Stimulated activated CD4-positive, alpha-beta T cell treated with anti-CD3 and anti-CD28 coated beads, Interleukin-4, amount 100 ng/mL, for 24 hours (primary cell): ENCODE measurements at places on chromosomes 2 and 18.

GRCh38 chr18:61209801-61210200 lies 123.4 kb upstream of the CDH20 start:
- DNase-seq: no peak

DNA sequence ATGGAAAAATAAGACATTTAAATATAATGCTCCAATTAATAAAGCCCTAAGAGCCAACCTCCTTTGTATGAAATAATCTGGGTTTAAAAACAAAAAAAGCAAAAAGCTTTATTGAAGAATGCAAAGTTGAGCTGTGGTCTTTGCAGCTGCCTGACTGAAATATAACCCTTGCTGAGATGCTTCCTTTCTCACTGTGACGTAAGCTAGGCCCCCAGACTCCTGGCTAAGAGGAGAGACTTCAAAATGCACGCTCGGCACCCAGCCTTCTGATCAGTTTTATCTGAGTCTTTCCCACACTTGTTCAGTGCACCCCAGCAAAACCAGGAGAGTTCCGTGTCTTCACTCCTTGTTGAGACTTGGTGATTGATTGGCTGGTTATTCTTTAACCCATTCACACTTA lies 115.3 kb downstream of the BCL11A start:
- DNase-seq: no peak

DNA sequence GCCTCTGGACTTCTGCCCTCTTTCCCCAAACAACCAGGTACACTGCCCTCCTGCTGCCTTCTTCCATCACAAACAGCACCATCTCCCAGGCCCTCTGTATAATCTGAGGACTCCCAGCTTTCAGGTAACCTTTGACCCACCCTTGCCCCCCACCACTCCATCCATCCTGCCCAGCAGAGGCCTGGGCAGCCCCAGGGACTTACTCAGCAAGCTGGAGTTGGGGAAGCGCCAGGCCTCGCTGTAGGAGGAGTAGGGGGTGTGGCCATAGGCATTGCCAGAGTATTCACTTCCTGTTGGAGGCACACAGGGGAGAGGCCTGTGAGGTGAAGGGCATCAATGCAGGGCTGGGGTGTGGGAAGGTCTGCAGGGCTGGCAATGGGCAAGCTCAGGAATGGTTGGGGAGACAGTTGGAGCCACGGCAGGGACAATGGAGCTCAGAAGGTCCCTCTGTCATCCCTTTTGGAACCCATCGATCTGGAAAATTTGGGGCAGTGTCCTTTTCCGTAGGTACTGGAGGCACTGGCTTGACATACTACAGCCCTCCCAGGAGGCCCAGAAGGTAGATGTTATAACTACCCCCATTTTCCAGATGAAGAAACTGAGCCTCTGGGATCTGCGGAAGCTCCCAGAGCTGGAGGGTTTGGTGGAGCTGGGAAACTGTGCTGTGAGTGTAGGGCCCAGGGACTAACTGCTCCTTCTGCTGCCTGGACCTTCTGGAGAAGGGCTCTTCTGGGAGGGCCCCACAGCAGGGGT lies 46.3 kb downstream of the PSD4 start:
- DNase-seq: no peak

- no peak for DNase-seq
These were observed 82.2 kb downstream of the ASAP2 start for GRCh38 chr2:9288681-9289338.

DNA sequence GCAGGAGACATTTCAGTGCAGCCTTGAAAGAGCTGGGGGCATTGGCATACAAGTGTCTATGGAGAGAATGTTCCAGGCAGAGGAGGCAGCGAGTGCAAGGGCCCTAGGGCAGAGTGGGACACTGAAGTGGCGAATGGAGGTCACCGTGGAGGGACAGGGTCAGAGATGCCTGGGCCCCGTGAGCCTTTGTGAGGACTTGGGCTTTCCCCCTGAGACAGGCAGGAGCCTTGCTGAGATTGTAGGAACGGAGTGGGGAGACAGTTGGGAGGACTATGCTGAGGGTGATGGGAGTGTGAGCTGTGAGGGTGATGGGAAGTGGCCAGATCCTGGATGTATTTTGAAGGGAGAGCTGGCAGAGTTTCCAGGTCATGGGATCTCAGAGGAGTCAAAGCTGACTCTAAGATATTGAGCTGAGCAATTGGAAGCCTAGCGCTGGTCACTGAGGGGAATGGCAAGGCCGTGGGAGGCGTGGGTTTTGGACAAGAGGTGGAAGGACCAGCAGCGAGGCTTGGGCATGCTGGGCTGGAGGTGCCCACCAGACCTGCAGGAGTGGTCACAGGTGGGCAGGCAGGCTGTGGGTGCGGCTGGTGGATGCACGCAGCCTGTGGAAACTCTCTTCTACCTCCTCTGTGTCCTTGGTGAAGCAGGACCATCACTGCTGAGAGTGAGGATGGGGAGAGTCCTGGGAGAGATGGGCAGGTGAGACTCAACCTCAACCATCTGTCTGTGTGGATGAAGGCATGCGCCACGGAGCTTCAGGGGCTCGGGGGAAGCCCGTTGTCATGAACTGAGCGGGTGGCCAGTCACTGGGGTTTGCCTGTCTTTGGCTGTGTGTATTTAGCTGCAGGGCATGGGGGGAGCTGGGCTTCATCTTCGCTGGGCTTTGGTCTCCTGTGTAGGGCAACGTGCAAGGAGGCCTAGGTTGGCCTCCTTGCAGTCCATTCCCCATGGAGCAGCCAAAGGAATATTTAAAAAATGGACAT lies 241.2 kb upstream of the HS6ST1 start:
- DNase-seq: no peak

- no peak for DNase-seq
These were observed 37.5 kb downstream of the SCN1A start for GRCh38 chr2:166090346-166090745.

DNA sequence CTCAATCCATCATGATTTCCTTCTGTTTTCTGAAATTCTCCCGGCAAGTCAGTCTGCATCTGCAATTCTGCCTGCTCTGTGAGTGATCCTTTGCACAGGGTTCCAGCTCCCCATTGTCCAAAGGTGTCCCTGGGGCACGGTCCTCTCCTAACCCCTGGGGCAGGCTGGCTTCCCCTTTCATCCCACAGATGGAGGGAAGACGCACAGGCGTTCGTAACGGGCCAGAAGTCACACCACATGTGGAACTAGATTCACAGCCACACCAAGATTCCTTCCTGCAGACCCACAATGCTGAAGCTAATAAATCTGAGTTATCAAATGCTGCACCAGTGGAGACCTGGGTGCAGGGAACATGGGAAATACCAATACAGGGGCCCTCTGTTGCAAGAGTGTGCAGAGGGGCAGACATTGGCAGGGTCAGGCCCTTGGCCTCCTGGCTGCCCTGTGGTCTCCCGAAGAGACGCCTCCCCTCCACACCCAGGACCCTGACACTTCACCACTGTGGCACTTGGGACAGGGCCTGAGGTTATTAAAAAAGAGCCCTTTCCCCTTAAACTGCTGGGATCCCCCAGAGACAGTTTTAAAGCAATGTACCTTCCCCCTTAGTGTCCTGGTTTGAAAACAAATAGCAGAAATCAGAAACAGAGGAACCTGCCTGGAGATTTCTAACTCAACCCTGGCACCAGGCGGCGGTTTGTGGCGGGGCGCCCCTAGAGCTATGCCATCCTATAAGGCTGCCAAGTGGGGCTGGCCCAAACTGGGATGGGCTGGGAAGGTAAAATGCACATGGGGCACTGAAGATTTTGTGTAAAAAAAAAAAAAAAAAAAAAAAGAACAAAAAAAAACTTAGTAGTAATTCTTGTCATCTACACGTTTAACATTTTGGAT lies 15.4 kb downstream of the ZNF516 start:
- no peak for DNase-seq

DNA sequence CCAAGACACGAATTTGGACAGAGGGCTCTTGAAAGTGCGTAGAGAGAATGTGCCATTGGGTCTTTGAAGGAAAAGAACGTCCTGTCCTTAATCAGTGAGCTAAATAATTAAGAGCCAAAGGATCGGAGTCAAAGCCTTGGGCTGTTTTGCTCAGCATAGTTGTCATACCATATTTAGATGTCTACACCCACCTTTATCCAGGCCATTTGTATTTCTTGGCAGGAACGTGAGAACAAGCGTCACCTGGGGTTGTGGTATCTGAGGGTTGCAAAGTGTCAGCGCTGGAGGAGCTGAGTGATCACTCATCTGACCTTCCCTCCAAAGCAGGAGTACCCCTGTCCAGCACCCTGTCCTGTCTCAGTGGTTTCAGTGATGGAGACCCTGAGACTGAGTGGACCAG lies 4.5 kb downstream of the LPIN1 start:
- DNase-seq: no peak

DNA sequence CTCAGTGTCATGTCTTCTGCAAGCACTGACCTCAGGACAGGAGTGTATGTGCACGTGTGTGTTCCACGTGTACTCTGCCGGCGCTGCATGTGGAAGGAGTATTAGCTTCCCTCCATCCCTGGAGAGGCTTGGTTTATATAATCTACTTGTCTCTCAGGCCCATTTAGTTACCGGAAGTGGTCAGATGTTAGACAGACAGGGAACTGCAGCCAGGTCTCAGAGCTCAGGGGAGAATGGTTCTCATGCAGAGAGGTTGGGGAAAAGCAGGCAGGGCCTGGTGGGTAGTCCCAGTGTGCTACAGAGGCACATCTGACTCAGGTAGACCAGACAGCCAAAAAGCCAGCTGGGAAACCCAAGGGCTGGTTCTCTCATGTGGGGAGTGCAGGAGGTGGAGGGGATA lies 167.9 kb downstream of the CTIF start:
- no peak for DNase-seq

DNA sequence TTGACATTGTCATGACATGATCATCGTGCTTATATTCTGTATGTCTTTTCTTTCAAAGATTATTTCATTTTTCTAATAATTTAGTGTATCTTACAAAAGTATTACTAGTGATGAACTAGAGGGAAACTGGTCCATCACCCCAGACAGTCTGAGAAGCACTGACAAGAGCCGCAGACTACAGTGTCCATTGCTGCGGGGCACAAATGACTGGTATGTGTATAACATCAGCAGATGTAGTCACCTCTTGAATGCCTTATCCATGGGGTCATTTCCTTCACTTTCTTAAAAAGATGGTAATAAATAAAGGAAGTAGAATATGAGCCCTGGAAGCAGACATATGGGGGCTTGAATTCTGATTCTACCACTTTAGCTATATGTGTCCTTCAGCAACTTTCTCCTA lies 29.6 kb downstream of the NEMP2 start:
- no peak for DNase-seq

- no peak for DNase-seq
These were observed 18.8 kb upstream of the FN1 start for GRCh38 chr2:215454519-215455246.

- DNase-seq: no peak
These were observed 128.2 kb upstream of the CXCR4 start for GRCh38 chr2:136246086-136246669.

DNA sequence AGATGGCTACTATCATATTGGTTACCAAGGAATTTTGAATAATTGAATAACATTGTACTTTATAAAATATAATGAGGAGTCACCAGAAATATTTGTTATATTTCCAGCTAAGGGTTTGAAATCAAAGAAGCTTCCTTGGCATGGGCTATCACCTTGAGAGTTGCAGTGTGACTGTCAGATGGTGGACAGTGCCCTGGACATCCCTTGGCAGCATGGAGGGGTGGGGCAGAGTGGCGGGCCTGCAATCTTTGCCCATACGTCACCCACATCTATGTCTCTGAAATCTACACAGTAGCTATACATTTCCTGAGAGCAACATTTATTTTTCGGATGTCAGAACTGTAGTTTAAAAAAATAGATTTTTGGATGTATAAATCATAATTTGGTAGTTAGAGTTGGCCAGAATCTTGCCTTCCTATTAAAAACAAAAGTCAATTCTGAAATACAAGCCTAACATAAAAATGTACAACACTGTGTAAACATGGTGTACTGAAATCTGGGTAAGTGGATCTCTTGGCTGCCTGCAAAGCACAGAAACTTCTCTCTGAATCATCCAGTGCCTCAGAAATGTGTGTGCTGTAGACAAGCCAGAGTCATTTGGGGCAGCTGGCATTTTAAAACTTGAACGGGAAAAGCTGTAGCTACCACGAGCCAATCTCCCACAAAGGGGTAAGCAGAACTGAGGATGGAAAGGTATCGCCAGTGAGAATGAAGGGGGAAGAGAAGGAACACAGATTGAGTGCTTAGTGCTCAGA lies 124.2 kb upstream of the ARHGAP28 start:
- DNase-seq: no peak

DNA sequence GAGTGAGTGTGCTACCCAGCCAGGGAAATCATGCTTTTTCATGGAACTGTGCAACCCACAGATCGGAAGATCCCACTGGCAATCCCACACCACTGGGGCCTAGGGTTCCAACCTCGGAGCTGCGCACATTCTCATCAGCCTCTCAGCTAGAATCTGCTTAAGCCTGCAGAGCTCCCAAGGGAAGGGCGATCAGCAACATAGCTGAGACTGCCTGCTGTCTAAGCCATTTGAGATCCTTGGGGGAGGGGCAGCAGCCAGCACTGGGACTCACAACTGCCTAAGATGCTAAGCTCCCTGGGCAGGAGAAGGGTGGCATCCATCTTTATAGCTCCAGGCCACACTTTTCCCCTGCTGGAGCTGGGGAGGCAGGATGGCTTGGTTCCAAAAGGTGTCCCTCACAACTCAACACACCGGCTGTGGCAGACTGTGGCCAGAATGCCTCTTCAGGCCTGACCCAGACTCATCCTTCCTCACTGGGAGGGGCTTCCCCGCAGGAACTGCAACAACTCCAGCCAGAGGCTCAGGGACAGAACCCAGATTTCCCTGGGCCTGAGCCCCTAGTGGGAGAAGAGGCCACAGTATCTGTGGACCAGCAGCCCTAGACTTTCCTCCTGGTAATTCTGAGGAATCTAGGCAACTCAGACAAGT lies 1133.3 kb upstream of the PIK3C3 start:
- DNase-seq: no peak

DNA sequence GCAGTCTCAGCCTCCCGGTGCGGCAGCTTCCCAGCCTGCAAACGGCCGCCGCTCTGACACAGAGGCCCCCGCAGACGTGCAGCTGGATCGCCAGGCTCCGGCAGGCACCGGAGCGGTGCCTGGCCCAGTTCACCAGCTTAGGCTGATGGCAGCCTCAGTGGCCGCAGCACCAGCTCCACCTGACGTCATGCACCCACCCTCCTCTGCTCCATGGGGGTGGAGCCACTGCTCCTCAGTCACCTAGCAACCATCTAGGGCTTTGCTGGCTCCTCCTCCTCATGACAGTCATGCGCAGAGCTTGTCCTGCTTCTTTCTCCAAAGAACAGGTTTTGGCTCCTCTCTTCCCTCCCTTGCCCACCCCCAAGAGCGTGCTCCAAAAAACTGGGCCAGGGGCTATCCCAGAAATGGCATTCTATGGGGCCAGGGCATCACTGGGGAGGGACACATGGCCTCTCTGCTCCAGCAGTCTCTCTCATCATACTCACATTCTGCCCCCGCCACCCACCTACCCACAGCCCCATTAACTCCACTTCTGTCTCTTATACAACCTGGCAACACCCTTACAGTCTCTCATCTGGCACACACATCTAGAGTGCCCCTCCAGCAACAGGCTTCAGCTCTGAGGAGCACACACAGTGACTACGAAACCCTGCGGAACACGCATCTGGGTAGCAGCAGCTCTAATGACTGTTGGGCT lies 5.5 kb downstream of the DCTN1 start:
- no peak for DNase-seq
